ENCODE measurements at places on chromosomes 6 and 20.

DNA sequence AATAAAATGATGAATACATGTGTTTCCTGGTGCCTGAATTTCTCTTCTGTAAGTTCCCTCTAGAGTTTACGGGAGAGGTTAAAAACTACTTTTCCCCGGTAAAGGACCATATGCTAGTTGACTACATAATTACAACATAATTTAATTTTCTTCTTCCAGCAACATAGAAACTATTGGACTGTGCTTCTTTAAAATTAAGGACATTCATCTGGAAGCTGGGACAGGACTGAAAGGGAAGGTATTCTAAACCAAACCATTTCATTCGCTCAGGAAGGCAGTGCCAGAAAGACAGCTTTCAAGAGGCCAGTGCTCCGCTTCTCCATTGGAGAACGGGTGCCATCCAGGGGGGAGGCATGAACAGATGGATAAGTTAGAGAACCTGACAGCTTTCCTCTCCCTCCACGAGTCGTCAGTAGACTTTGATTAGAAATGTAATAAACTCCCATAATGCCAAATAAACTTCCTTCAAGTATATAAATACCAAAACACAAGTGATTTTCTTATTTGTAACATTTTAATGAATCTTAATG, 458.0 kb upstream of the SOX4 start:
- no peak for DNase-seq

- no peak for DNase-seq
Measured at GRCh38 chr6:14017626-14018475, 93.1 kb downstream of the RNF182 start.

DNA sequence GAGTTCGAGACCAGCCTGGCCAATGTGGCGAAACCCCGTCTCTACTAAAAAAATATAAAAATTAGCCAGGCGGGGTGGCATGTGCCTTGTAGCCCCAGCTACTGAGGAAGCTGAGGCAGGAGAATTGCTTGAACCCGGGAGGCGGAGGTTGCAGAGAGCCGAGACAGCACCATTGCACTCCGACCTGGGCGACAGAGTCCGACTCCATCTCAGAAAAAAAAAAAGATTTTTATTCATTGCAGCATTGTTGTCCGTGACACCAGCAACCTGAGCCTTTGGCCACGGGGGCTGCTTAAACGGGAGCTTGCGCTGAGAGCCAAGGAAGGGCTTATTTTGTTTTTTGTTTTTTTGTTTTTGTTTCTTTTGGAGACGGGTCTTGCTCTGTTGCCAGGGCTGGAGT, 7.3 kb downstream of the ARFGAP1 start:
- DNase-seq: no peak

DNA sequence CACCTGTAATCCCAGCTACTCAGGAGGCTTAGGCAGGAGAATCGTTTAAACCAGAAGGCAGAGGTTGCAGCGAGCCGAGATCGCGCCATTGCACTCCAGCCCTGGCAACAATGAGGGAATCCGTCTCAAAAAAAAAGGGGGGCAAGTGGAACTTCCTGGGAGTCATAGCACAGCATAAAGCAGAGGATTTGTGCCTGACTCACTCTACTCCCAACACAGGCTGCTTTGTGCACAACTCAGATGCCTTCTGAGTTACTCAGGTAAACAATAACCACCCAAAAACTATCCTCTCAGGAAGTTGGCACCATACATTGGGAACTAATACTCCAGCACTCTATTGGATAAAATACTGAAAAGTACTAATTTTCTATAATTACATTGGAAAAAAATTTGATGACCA, 2.5 kb upstream of the TMEM244 start:
- no peak for DNase-seq

GRCh38 chr6:14831937-14832336, 413.9 kb upstream of the JARID2 start:
- no peak for DNase-seq

Measured in CD4-positive, alpha-beta T cell treated with Interleukin-21 for 1 hour (primary cell).